ENCODE measurements at places on chromosomes 11 and 22.

DNA sequence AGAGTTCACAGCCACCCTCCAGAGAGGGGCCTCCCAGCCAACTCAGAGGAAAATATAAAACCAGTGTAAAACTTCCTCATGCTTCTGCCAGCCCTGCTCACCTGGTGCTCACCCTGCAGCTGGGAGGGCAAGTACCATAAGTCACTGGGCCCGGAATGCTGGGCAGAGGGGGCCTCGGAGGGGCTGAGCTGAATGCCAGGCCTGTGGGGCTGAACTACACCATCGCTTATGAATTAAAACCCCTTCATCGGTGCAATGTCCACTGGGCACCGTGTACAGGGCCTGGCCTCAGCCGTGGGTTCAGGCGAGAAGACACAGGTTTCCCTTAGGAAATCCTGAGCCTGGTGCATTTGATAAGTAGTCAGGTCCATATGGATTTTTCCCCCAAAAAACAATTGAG lies 828.6 kb downstream of the TBC1D22A start:
- DNase-seq = no peak

DNA sequence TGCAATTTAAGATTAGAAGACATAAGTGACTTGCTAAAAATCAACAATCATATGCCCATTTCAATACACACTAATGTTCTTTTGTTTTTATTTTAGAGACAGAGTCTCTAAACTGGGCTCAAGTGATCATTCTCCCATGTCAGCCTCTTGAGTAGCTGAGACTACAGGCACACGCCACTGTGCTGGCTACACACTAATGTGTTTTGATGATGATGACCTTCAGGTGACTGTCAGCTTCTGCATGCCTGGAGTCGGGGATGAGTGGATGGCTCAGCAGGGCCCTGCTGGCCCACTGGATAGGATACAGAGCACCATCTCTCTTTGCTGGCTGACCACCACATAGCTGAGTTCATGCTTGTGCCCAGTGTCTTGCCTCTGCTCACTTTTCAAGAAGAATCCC lies 27.0 kb upstream of the POU2AF1 start:
- no peak for DNase-seq

GRCh38 chr11:73663604-73664495 lies 17.5 kb downstream of the PLEKHB1 start:
- no peak for DNase-seq

GRCh38 chr11:65891219-65892136 lies 1.0 kb downstream of the CCDC85B start:
- DNase-seq = no peak

- no peak for DNase-seq
Observed at GRCh38 chr11:74280494-74280893, 30.9 kb downstream of the P4HA3 start.

DNA sequence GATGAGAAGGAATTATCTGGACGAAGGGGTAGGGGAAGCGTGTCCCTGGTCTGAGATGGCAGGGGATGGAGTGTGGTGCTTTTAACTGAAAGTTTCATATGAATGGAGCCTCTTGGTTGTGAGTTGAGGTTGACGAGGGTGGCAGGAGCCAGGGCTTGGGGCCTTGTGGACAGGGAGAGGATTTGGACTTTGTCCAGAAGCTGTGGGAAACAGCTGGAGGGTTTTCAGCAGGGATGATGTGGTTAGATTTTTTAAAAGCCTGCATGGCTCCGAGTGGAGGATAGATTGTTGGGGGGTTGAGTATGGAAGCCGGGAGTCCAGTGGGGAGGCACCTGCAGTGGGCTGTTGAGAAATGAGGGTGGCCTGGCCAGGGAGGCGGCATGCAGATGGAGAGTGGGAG lies 24.8 kb downstream of the MYO7A start:
- no peak for DNase-seq

DNA sequence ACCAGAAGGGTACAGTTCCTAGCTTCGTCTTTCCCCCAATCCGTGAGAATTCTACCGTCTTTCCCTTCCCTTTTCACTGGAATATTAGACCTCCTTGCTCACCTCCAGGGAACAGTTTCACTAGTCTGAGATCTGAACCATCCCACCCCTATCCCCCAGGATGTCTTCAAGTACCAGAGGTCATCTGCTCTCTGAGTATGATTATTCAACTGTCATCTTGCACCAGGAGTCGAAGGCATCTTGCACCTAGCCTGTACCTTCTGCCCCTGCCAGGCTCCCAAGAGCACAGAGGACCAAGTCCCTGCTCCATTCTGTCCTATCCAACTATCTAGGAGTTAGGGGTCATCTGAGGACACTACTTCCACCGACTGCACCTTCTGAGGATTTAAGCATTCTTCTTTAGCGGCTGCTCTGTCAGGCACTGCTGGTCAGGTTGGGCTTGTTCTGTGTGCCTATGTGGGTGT lies 804 bp downstream of the ACER3 start:
- no peak for DNase-seq

DNA sequence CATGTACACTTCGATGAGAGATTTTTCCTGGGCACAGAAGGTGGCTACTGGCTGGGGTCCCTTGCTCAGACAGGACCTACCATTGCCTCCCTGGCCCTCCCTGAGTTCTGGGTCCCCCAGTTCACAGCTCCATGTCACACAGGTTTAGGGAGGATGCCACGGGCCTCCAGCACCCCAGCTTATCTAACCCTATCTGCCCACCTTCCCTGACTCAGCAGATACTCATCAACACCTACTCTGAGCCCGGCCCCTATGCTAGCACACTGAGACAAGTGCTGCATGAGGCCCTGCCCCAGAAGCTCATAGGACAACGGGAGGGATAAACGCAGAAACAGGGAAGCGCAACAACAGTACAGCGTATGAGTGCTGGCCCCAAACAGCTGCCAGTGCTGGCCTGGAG lies 9.6 kb downstream of the NAGA start:
- no peak for DNase-seq

GRCh38 chr11:47983464-47984397 lies 3.4 kb downstream of the PTPRJ start:
- DNase-seq = no peak

DNA sequence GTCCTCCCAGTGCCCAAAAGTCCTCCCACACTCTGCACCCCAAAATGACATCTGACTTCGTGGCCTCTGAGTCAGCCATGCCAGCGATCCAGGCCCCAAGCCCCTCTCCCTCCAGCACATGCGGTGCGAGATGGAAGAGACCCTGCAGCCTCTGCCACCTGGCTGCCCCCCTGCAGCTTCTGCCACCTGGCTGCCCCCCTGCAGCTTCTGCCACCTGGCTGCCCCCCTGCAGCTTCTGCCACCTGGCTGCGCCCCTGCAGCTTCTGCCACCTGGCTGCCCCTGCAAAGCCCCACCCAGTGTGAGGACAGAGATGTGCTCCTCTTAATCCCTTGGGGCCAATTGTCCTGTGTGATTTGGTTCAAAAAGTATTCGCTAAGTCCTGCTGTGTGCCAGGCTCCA lies 68.0 kb downstream of the WNT7B start:
- DNase-seq = no peak

DNA sequence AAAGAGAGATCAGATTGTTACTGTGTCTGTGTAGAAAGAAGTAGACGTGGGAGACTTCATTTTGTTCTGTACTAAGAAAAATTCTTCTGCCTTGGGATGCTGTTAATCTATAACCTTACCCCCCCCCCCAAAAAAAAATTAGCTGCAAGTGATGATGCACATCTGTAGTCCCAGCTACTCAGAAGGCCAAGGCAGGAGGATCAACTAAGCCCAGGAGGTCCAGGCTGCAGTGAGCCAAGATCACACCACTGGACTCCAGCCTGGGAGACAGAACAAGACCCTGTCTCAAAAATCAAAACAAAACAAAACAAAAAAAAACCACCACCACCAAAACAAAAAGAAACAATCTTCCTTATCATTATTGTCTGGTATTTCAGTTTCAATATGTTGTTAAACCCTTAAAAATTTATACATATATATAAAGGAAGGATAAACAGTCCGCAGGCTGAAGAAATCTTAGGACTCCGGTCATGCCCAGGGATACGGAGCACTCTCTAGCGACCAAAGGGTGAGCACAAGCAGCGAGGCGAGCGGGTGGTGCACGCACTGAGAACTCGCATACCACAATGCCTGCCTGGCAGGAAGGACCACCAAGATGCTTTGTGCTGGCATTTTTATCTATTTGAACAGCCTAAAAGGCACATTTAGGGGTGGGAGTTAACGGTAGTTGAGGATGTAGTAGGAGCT lies 6.4 kb downstream of the POLDIP3 start:
- DNase-seq = no peak

GRCh38 chr11:10320736-10321465 lies 16.0 kb downstream of the ADM start:
- no peak for DNase-seq

GRCh38 chr11:129528296-129528695 lies 152.6 kb downstream of the BARX2 start:
- no peak for DNase-seq

GRCh38 chr11:105524286-105524685 lies 85.6 kb upstream of the GRIA4 start:
- DNase-seq = no peak

- no peak for DNase-seq
Observed at GRCh38 chr22:23063539-23064380, 6.6 kb upstream of the GNAZ start.

DNA sequence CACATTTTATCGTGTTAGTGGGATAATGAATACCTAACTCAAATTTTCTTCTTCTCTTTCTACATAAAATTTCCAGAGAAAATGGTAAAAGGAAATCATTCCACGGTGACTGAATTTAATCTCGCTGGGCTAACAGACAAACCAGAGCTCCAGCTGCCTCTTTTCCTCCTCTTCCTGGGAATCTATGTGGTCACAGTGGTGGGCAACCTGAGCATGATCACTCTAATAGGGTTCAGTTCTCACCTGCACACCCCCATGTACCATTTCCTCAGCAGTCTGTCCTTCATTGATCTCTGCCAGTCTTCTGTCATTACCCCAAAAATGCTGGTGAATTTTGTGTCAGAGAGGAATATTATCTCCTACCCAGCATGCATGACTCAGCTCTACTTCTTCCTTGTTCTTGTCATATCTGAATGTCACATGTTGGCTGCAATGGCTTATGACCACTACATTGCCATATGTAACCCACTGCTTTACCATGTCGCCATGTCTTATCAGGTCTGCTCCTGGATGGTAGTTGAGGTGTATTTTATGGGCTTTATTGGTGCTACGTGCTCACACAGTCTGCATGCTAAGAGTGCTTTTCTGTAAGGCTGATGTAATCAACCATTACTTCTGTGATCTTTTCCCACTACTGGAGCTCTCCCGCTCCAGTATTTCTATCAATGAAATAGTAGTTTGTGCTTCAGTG lies 24.1 kb downstream of the OR10D3 start:
- no peak for DNase-seq

GRCh38 chr22:50058906-50059880 lies 1.1 kb upstream of the TTLL8 start:
- no peak for DNase-seq

DNA sequence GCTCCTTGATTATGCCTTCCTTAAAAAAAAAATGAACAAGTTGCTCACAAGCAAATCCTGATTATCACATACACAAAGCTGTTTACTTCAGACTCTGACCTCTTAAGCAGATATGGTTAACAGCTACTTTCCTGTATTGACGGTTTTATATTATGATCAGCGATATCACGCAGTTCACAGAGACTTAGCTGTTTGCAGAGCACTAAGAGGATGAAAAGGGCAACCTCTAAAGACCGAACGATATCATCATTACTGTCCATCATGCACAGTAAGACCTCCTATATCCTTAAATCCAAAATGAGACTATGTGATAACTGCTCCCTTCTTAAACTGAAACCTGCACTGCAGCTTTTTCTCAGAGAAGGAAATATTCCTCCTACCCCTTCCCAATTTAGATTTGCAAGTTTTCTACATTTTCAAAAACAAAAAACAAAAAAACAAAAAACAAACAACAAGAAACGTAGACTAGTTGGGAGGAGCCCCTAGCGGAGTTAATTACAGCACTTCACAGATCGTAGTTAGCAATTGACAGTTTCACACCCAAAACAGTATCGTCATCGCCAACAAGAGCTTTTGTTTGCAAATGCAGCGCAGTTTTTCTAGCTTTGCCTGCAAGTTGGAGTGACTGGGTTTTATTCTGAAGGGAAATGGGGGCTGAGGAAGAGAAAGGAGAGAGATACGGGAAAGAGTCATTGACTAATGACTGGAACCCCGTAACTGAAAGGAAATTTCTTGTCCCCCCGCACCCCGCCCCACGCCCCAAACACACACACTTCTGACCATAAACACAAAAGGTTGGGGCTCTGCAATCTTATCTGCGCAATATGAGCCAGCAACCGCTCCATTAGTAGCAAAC lies 1.2 kb downstream of the DDX6 start:
- peak; percentile 7 for DNase-seq
